ENCODE measurements at places on chromosomes 6 and 20.

- peak; percentile 40 for DNase-seq
Observed at GRCh38 chr6:114747995-114748625, 405.3 kb upstream of the HS3ST5 start.

DNA sequence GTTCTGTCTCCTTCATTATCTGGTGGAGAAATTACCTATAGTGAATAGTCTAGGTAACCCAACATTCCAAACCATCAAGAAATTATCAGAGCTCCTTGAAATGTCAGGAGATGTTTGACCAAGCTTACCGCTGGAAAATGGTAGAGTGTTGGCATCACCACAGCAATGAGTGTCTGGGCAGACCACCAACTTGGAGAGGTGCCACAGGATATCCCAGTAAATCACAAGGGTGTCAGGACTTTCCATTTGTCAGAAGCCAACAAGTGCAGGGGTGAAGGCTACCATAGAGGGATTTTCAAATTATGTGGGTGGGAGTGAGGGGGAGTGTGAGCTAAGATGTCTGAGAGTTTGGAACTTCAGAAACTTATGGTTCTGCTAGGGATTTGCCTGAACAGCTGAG, 73.2 kb downstream of the VGLL2 start:
- no peak for DNase-seq

- DNase-seq: peak; percentile 58
Observed at GRCh38 chr6:42440778-42441696, 10.7 kb downstream of the TRERF1 start.

DNA sequence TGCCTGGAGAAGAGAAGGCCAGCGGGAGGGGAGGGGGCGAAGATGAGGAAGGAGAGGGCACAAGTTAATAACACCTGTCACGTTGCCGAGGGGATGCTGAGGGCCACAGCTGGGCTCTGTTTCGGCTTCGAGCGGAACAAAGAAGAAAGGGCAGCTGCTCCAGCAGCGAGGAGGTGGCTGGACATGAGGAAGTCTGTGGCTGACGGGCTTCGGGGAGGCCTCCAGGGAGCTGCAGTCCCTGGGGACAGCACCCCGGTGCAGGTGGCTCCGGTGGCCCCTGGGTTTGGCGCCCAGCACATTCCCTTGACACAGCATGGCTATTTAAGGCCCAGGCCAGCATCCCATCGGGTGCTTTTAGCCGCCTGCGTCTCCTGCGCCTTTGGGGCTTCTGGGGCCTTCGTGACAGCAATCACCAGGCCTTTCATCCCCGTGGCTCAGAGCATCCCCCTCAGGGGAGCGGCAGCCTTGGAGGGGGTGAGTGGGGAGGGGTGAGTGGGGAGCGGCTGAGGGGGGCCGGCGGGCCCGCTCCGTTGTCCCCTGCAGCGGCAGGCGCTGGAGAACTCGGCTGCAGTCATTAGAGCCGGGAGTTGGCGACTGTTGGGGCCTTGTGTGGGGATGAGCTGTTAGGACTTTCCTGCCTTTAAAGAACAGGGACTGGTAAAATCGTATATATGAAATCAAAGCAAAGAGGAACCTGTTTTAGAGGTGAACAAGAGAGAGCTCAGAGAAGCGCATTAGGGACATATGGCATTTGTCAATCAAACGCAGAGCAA, 99.0 kb downstream of the TMEM242 start:
- DNase-seq: no peak

DNA sequence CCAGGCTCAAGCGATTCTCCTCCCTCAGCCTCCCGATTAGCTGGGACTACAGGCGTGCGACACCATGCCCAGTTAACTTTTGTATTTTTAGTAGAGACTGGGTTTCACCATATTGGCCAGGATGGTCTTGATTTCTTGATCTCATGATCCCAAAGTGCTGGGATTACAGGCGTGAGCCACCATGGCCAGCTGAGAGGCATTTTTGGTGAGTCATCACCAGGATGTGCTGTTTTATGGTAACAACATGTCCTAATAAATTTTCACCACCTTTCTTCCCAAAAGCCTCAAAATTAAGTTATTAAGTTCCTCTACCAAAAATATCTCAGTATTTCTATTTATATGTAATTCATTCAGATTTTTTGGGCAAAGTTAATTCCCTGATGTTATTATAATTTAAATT, 53.5 kb downstream of the COL21A1 start:
- no peak for DNase-seq

DNA sequence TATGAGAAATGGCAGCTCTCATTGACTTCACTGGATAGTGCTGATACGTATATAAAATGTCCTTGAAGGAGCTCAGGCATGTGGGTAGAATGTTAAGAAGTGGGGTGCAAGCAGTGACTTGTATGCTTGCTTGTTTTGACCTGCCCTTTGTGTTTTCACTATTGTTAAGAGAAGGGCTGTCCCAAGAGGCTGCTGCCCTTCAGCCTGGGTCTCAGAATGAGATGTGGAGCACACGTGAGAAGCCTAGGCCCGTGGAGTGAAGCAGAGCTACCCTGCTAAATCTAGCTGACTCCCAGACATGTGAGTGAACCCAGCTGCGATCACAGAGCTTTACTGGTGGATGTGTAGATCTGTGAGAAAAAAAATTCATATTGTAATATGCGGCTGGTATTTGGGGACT, 305.3 kb upstream of the RGS17 start:
- no peak for DNase-seq

GRCh38 chr20:60052322-60052721, 94.1 kb downstream of the CDH26 start:
- DNase-seq: no peak

DNA sequence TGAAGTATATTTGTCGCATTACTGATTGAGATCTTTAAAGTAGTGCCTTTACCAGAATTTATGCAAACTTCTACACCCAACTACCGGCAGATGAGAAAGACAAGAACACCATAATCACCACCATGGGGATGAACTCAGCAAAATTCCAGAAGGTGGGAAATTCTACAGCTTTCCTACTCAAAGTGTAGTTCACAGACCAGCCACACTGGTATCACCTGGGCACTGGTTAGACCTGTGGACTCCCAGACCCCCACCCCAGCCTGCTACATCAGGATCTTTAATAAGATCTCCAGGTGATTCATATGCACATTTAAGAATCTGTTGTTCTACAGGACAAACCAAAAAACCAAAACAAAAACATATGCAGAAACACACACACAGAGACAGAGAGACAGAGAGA, 67.9 kb downstream of the POPDC3 start:
- DNase-seq: no peak

DNA sequence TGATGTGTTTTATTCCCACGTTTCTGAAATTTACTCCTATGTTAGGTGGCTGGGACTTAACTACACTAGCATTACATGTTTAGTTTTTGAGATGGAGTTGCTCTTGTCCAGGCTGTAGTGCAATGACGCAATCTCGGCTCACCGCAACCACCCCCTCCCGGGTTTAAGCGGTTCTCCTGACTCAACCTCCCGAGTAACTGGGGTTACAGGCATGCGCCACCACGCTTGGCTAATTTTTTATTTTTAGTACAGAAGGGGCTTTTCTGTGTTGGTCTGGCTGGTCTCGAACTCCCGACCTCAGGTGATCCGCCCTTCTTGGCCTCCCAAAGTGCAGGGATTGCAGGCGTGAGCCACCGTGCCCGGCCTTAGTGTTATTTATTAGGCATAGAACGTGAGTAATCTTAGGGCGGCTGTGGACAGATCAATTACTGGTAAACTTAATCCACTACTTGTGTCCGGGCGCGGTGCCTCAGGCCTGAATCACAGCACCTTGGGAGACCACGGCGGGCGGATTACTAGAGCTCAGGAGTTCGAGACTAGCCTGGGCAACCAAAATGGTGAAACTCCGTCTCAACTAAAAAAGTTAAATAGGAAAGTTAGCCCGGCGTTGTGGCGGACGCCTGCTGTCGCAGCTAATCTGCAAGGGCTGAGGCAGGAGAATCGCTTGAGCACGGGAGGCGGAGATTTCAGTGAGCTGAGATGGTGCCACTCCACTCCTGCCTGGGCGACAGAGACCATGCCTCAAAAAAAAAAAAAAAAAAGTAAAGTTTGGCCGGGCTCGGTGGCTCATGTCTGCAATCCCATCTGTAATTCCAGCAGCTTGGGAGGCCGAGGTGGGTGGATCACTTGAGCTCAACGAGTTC, 123.7 kb upstream of the BTN3A2 start:
- DNase-seq: no peak

DNA sequence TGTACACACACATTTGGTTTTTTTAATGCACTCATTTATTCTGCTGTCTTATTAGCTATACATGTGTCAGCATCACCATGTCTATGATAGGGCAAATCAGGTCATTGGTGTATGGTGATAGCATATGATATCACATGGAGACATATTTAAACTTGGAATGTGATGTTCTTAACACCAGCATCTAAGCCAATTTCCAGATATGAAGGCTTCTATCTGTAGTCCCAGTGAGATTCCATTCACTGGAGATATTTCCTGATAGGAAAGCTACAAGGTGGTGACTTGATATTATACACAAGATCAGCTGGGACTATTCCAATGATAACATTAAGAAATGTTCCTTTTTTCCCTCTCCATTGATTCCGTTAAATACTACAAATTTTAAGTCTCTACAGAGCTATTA, 89.3 kb downstream of the TASP1 start:
- DNase-seq: no peak

- DNase-seq: no peak
Observed at GRCh38 chr6:43687079-43687436, 533 bp downstream of the MRPS18A start.

GRCh38 chr20:42974347-42974746, 215.4 kb downstream of the PTPRT start:
- DNase-seq: no peak

DNA sequence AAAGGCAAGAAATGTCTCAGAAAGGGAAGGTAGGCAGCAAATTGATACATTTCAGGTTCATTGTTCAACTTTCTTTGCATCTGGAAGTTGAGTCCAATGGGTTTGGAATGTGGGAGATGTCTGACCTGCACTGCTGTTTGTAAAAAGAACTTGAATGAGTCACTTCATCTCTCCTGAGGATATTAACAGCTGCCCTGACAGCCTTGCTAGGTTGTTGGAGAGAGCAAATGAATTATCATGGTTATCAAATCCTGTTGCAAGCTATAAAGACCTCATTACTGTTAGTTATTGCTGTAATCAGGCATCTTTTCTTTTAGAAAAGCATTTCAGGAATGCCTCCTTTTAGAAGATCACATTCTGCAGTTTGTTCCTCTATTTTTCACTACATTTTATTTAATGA, 23.0 kb upstream of the FLRT3 start:
- no peak for DNase-seq

DNA sequence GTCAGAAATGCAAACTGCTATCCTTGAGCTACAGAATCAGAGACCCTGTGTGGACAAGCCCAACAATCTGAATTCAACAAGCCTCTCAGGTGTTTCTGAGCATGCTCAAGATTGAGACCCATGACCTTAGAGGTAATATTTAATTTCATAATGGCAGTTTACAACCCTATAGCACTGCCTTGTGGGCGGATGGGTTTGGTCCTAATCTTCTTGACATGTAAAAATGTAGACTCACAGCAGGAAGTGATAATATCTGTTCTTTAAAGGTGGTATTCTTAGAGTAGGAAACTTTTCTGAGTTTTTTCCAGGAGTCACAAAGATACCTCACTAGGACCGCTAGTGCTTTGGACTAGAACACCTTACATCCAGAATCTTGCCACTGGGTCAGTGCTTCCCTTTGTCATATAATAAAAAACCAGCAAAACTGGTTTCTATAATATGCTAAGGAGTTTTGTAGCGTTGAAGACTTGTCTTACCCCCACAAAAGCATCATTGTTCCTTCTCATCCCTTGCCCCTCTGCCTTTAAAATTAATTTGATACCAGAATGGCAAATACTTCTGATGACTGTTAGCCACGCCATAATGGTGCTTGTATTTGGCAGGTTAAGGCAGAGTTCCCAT, 52.6 kb downstream of the E2F3 start:
- DNase-seq: no peak

GRCh38 chr20:22795433-22795832, 211.1 kb upstream of the FOXA2 start:
- no peak for DNase-seq

- DNase-seq: no peak
Observed at GRCh38 chr6:107823047-107823557, 1.0 kb downstream of the SCML4 start.

DNA sequence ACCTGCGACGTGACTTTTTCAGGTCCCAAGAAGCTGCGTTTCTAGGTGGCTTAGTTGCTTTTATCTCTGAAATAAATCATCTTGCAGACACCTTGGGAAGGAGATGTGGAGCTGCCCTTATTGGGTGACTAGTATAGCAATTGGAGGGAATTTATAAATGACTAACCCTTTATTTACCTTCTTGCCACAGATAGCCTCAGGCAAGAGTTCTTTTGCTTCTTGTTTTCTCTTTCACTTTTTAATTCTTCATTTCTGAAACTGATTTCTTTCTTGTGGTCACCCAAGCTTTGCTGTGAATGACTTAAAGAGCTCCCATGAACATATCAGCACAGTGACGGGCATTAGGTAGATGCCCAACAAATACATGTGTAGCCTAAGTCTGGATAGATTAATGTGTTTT, 3.0 kb downstream of the ADGRF4 start:
- DNase-seq: no peak

GRCh38 chr6:22411376-22412105, 114.7 kb upstream of the PRL start:
- DNase-seq: no peak

GRCh38 chr20:20412750-20413149, 44.8 kb downstream of the INSM1 start:
- no peak for DNase-seq
